ENCODE measurements at places on chromosomes 3 and 15.

DNA sequence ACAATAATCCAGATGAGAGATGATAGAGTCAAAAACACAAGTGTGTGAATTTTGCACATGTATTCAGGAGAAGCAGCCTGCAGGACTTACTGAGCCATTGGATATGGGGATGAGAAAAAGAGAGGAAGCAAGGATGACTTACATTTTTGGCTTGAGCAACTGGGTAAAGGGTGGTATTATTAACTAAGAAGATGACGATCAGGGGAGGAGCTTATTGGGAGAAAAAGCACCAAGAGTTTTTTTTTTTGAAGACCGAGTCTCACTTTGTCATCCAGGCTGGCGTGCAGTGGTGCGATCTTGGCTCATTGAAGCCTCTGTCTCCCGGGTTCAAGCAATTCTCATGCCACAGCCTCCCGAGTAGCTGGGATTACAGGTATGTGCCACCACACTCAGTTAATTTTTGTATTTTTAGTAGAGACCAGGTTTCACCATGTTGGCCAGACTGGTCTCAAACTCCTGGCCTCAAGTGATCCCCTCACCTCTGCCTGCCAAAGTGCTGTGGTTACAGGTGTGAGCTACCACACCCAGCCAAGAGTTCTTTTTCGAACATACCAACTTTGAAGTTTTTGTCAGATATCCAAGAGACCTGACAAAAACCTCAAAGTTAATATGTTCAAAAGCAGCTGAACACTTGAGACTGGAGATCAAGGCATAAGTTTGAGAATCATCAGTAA is 14.8 kb upstream of the SH3BP5 start:
- DNase-seq = no peak

- no peak for DNase-seq
These were observed 81.2 kb downstream of the CHD2 start for GRCh38 chr15:92981333-92981732.

- DNase-seq = no peak
These were observed 113.1 kb downstream of the THSD4 start for GRCh38 chr15:71228403-71228802.

DNA sequence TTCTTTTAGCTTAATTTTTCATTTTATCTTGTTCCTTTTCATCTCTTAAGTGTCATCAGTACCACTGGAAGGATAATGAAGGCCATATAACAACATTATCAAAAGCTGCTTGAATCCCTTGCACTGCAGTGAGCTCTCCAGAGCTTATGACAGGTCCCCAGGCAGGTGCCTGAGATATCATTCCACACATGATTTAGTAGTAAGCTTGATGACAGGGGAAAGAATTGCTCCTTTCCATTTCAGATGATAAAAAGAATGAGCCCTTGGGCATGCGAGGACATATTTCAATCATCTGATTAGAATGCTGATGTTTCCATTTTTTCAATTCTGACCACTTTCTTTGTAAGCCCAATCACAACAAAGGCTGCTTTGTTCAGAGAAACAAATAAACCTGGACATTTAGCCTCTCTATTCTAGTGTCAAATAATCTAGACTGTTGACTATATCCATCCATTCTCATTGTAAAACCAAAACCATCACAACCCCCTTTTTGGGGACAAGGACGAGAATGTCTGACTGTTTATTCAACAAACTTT is 567.8 kb downstream of the IGSF11 start:
- no peak for DNase-seq

- DNase-seq = no peak
These were observed 13.2 kb downstream of the MEGF11 start for GRCh38 chr15:66240240-66240794.

DNA sequence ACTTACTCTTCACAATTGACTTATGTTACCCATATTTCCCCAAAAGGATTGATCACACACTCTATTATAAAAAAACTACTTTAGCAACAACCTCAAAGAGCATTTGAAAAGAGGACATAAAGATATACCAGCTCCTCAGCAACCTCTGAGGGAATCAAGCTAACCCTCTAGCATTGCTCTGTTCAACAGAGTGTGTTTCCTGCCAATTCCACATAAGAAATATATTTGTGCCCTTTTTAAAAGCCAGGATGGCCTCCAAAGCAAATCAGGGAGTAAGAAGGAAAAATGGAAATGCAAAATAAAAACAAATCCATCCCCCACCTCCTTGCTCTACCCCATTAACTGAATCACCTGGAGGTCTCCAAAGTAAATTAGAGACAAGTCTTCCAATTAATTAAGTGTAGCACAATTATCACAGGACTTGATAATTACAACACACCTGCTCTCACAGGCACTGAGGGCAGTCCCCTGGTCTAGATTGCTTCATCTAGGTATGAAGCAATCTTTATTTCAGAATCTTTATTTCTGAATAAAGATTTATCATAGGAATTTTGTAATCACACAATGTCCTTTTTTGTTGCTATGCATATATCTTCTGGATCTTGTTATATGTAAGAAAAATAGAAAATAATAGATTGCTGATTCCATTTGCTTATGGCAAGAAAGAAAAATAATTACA is 34.8 kb downstream of the GPR176 start:
- DNase-seq = no peak
